ENCODE measurements at places on chromosomes 3 and 15. TPM values are rescaled to one million over a fixed set of nuclear protein-coding genes. Genes with fewer than 3 reads are reported as not detected.
A peak's percentile ranks its signal among the peaks of the same experiment; 100 is the strongest.

FBXL2 gene
- not detected for total RNA-seq

PLXNB1 gene
- total RNA-seq, result 7.0 TPM

ROBO1 gene
- 0.16 TPM for total RNA-seq

ZPLD1 gene
- total RNA-seq, result not detected

CHRNB4 gene
- not detected for total RNA-seq

FHIT gene
- 22.6 TPM for total RNA-seq

ATP1B3 gene
- total RNA-seq, result 197 TPM

DNA sequence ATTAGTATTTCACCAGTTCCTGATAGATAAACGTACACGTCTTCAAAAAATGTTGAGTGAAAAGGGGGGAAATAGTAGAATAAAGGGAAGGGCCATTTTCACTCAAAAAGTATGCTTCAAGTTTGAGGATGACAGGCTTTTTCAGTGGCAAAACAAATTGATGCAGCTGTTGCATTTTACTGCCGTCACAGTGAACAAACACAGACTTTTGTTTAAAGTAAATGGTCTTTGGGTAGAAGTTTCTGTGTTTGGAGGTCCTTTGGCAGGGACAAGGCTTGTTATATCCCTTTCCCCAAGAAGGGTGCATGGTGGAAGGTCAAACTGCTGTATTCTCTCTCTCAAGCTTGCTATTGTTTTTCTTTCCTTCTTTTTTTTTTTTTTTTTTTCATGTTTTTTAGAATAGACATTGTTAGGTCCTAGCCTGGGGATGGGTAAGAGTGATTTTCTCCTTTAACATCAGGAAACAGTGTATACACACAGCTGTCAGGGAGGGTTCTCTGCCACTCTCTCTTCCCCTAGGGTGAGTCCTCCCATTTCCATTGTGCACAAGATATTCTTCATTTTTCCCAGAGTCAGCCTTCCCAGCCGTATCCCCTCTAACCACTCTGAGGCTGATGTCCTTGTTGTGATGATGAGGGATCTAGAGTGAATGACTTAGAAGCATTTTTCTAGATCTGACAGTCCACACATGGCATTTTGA is 6.6 kb upstream of the SUCNR1 start:
- H3K36me3 ChIP-seq, result no peaks in the 10 kb centered on the region
- DNase-seq, result no peak
- H3K27me3 ChIP-seq, result peaks cover 12% of the 10 kb centered on the region
- no peak overlapping the region for H3K4me3 ChIP-seq
- H3K27ac ChIP-seq, result no peak overlapping the region
- peaks cover 6% of the 10 kb centered on the region for H3K4me1 ChIP-seq

DNA sequence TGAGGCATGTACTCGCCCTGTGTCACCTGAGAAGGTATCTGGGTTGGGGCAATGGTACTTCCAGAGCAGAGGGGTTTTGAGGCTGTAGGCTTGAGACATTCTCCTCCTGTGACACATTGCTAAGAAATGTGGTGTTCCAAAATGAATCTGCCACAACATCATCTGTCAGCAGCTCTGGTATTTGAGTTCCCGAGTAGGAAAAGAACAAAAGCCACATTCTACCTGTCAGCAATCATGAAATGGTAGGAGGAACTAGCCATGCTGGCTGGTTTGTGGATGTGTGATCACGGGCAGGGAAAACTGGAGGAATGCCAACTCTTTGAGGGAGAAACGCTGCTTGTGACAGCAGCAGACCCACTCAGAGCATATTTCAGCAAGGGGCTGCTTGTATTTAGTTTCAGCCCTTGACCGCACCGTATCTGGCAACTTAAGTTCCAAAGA is 579.4 kb upstream of the TBL1XR1 start:
- H3K27ac ChIP-seq, result no peak overlapping the region
- H3K27me3 ChIP-seq, result no peaks in the 10 kb centered on the region
- H3K4me3 ChIP-seq, result no peak overlapping the region
- no peaks in the 10 kb centered on the region for H3K36me3 ChIP-seq

- H3K4me3 ChIP-seq, result no peak overlapping the region
- peak overlapping the region; percentile 64 for H3K27ac ChIP-seq
- no peaks in the 10 kb centered on the region for H3K27me3 ChIP-seq
- peaks cover 10% of the 10 kb centered on the region for H3K36me3 ChIP-seq
Observed at GRCh38 chr3:31567036-31567435, 34.3 kb downstream of the STT3B start.

GRCh38 chr3:102030661-102031060 is 181.3 kb downstream of the NFKBIZ start:
- H3K27me3 ChIP-seq, result peaks cover 2% of the 10 kb centered on the region
- H3K36me3 ChIP-seq, result peaks cover 2% of the 10 kb centered on the region
- no peak overlapping the region for H3K4me3 ChIP-seq
- no peaks in the 10 kb centered on the region for H3K4me1 ChIP-seq
- no peak overlapping the region for H3K27ac ChIP-seq

DNA sequence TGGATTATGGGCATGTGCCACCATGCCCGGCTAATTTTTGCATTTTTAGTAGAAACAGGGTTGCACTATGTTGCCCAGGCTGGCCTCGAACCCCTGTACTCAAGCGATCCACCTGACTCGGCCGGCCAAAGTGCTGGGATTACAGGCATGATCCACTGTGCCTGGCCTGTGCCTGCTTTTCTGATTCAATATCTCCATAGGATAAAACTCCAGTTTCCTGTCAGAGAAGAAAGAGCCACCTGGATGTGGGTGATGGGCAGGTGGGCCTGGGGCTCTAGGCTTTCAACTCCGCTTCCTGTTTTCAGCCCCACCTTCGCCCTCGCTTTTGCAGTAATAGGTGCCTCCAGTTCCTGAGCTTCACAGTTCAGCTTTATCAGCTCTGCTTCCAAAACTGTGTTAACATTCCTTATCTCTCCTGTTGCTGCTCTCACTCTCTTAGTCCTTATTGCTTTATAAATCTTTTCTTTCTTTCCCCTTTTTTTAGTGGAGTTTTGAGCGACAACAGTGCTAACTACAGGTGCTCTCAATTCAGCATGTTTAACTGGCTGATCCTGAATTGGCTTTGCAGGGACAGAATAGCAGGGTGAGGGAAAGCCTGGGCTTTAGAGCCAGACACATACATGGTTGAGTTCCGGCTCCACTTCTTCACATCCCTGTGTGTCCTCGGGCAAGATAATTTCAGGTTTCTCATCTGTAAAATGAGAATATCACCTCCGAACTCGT is 21.1 kb upstream of the PDE8A start:
- H3K27me3 ChIP-seq, result peaks cover 28% of the 10 kb centered on the region
- no peak for DNase-seq
- H3K4me3 ChIP-seq, result no peak overlapping the region
- peaks cover 10% of the 10 kb centered on the region for H3K4me1 ChIP-seq

DNA sequence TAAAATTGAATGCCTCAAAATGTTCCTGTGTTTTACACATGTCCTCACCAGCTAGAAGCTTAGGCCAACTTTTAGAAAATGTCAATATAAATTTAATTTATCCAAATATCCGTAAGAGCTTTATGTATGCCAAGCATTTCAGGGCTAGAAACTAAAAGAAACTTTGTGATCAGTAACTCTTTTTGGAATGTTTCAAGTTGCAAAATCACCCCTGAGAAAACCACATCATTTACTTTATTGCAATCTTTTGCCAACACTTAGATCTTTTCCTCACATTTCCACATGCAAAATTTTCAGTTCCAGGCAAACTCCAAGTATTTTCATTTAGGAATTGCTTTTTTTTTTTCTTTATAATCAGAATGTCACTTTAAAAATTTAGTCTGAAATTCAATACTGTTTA is 20.1 kb upstream of the IGF1R start:
- DNase-seq, result no peak
- no peaks in the 10 kb centered on the region for H3K4me1 ChIP-seq
- no peaks in the 10 kb centered on the region for H3K36me3 ChIP-seq
- peaks cover 27% of the 10 kb centered on the region for H3K27me3 ChIP-seq
- no peak overlapping the region for H3K4me3 ChIP-seq
- H3K27ac ChIP-seq, result no peak overlapping the region

DNA sequence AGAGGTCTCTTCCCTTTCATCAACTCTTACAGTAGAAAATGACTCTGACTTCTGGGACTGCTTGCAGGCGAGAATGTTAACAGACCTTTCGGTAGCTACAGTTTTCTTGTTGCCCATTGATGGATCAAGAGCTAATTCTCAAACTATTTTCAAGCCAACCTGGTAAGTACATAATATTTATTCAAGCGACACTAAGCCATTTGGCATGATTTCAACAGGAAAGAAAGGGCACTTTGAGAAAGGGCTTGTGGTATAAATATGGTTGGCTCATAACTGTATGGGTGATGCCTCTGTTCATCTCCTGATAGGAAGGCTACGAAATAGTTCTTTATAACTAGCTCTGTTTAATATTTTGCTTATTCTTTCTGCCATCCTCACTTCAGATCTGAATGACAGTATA is 196.2 kb upstream of the CNTN4 start:
- no peaks in the 10 kb centered on the region for H3K27me3 ChIP-seq
- DNase-seq, result no peak
- H3K36me3 ChIP-seq, result no peaks in the 10 kb centered on the region
- H3K27ac ChIP-seq, result no peak overlapping the region
- no peaks in the 10 kb centered on the region for H3K4me1 ChIP-seq

- no peak overlapping the region for H3K4me3 ChIP-seq
- H3K27ac ChIP-seq, result no peak overlapping the region
- no peak for DNase-seq
- peaks cover 72% of the 10 kb centered on the region for H3K4me1 ChIP-seq
- H3K27me3 ChIP-seq, result peaks cover 6% of the 10 kb centered on the region
Observed at GRCh38 chr15:74376825-74377581, 9.6 kb upstream of the CYP11A1 start.

GRCh38 chr3:142863930-142864920 is 24.7 kb downstream of the PCOLCE2 start:
- peaks cover 8% of the 10 kb centered on the region for H3K4me1 ChIP-seq
- no peak overlapping the region for H3K4me3 ChIP-seq
- no peaks in the 10 kb centered on the region for H3K36me3 ChIP-seq

DNA sequence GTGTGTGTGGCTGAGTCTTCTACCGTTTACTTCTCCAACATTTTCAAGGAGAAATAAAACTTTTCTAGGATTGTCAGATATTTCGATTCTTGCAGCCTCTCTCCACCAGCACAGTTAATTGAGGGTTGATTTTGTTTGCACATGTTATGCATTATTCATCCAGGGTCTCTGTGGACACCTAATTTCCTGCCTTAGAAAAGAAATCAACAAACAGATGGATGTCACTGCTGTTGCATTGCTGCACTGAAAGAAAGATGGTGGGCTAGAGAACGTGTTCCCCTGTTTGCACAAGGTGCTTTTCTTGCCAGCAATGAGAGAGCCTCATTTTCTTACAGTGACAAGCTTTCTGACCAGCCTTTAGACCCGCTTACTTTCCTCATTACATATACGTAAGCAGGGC is 150.0 kb downstream of the CLSTN2 start:
- no peak overlapping the region for H3K4me3 ChIP-seq
- H3K36me3 ChIP-seq, result no peaks in the 10 kb centered on the region
- H3K27me3 ChIP-seq, result no peaks in the 10 kb centered on the region
- no peaks in the 10 kb centered on the region for H3K4me1 ChIP-seq
- DNase-seq, result no peak

DNA sequence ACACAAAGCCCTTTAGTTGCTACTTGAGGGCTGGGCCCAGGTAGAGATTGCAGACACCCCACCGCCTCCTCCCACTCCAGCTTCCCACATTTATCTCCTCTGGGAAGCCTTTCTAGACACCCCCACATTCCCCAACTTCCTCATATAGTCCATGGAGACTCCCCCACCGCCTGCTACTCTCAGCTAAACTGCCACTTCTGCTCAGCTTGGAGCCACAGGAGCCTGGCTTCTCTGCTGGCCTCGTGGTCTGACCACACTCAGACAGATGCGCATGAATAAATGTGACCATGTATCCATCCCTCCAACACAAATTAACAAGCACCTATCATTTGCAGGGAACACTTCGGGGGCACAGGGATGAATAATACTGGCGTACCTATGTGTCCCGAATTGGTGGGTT is 10.5 kb upstream of the ACSBG1 start:
- peaks cover 16% of the 10 kb centered on the region for H3K27me3 ChIP-seq
- H3K27ac ChIP-seq, result no peak overlapping the region
- H3K4me1 ChIP-seq, result no peaks in the 10 kb centered on the region
- H3K36me3 ChIP-seq, result no peaks in the 10 kb centered on the region
- H3K4me3 ChIP-seq, result no peak overlapping the region

GRCh38 chr15:32849769-32850668 is 132.2 kb downstream of the GREM1 start:
- no peaks in the 10 kb centered on the region for H3K4me1 ChIP-seq
- no peak overlapping the region for H3K4me3 ChIP-seq
- DNase-seq, result no peak
- H3K27ac ChIP-seq, result no peak overlapping the region
- no peaks in the 10 kb centered on the region for H3K27me3 ChIP-seq
